Psoas muscle (tissue), 8 donors: ENCODE measurements at places on chromosomes 16 and 17. TPM values are rescaled to one million over a fixed set of nuclear protein-coding genes. Genes with fewer than 3 reads are reported as not detected.

GRCh38 chr16:2205967-2206313, 686 bp downstream of the MLST8 start:
- DNase-seq = no peak
- H3K27me3 ChIP-seq = no peaks in the 10 kb centered on the region
- peak overlapping the region; percentile 95 for H3K27ac ChIP-seq
- peak overlapping the region; percentile 81 for H3K4me3 ChIP-seq
- H3K36me3 ChIP-seq = peaks cover 38% of the 10 kb centered on the region

GRCh38 chr17:37050920-37051319, 102.2 kb downstream of the AATF start:
- H3K4me1 ChIP-seq = no peaks in the 10 kb centered on the region
- DNase-seq = no peak
- H3K36me3 ChIP-seq = peaks cover 12% of the 10 kb centered on the region
- H3K27ac ChIP-seq = no peak overlapping the region

DNA sequence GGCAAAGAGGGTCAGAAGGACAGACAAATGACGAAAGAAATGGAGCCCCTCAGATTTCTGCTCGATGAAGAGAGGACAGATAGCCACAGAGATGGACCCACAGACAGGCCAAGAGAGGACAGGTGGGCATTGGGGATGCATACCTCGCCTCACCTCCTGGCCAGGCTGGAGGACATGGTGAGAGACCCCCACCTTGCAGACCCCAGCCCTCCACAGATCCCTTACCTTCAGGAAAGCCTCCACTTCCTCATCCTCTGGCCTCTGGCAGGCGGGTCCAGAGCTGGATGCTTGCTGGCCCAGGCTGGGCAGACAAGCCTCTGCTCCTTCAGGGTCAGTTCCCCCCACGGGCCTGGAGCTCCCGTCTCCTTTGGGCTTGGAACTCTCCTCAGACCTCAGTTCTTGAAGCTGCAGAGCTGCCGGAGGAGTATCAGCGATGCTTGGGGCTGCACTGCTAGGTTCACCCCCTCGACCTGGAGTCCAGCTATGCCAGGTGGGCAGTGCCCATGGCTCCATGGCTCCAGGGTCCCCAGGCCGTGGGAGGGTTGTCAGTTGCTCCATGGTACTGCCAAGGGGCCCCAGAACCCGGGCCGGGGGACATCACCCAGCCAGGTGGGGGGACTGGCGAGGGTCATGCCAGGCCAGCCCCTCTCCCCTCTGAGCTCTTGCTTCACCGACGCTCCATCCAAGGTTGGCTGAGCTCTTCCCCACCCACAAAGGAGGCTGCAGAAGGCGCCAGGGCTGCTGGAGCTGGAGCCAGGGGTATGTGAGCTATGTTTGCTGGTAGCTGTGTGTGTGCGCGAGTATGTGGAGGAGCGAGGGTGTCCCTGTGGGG, 1.0 kb downstream of the TSPOAP1 start:
- no peak for DNase-seq
- H3K4me1 ChIP-seq = peaks cover 6% of the 10 kb centered on the region
- no peaks in the 10 kb centered on the region for H3K36me3 ChIP-seq
- no peak overlapping the region for H3K4me3 ChIP-seq
- H3K27ac ChIP-seq = no peak overlapping the region
- H3K27me3 ChIP-seq = peaks cover 7% of the 10 kb centered on the region

GRCh38 chr16:3458278-3458851, 14.9 kb downstream of the NAA60 start:
- no peaks in the 10 kb centered on the region for H3K27me3 ChIP-seq
- peaks cover 61% of the 10 kb centered on the region for H3K4me1 ChIP-seq
- peak overlapping the region; percentile 87 for H3K4me3 ChIP-seq
- no peaks in the 10 kb centered on the region for H3K36me3 ChIP-seq

RTN4RL1 gene
- total RNA-seq = 0.65 TPM

DNA sequence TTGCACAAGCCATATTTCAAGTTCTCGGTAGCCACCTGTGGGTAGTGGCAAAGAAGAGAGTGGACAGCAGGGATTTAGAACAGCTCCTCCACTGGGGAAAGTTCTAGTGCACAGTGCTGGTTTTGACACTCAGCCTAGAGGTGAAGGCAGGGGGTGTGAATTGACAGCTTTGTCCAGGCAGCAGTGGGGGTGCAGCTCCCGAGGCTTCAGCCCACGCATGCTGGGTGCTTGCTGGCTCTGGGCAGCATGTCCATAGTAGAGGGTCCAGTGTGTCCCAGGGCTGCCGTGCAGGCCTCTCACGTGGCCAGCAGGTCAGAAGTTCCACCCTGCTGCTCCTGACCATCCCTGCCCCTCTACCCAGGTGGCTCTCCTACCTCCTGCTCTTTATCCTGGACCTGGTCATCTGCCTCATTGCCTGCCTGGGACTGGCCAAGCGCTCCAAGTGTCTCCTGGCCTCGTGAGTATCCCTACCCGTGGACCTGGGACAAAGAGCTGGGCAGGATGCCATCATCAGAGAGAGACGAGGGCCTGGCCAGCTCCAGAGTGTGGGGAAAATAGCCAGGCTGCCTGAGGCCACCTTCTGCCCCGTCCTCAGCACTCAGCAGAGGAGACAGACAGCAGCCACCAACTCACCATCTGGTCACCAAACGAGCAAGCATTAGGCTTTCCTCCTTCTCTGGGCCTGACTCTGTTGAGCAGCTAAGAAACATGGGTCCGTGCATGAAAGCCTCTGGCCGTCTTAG, 29.8 kb downstream of the TTYH2 start:
- DNase-seq = no peak
- H3K36me3 ChIP-seq = no peaks in the 10 kb centered on the region
- H3K27me3 ChIP-seq = no peaks in the 10 kb centered on the region
- peak overlapping the region; percentile 16 for H3K27ac ChIP-seq
- no peak overlapping the region for H3K4me3 ChIP-seq

DNA sequence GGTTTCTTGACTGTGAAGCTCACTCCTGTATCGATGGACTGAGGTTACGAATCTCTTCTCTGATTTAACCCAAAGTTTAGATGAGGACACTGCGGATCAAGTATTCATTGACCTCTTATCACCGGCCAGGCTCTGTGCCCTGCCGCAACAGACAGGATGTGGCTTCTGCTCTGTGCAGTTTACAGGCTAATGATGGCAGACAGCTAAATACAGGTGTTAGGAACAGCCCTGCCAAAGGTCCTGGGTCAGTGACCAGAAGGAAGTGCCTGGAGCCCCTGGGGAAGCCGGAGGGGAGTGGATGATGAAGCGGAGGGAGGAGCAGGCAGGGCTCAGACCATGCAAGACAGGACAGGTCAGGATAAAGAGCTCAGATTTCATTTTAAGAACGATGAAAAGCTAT, 44.4 kb downstream of the HAPSTR1 start:
- H3K27ac ChIP-seq = no peak overlapping the region
- DNase-seq = peak; percentile 27
- H3K4me3 ChIP-seq = no peak overlapping the region
- no peaks in the 10 kb centered on the region for H3K4me1 ChIP-seq

KRT28 gene
- total RNA-seq = not detected

KCNJ12 gene
- total RNA-seq = 19.3 TPM

AGRP gene
- total RNA-seq = not detected

DNA sequence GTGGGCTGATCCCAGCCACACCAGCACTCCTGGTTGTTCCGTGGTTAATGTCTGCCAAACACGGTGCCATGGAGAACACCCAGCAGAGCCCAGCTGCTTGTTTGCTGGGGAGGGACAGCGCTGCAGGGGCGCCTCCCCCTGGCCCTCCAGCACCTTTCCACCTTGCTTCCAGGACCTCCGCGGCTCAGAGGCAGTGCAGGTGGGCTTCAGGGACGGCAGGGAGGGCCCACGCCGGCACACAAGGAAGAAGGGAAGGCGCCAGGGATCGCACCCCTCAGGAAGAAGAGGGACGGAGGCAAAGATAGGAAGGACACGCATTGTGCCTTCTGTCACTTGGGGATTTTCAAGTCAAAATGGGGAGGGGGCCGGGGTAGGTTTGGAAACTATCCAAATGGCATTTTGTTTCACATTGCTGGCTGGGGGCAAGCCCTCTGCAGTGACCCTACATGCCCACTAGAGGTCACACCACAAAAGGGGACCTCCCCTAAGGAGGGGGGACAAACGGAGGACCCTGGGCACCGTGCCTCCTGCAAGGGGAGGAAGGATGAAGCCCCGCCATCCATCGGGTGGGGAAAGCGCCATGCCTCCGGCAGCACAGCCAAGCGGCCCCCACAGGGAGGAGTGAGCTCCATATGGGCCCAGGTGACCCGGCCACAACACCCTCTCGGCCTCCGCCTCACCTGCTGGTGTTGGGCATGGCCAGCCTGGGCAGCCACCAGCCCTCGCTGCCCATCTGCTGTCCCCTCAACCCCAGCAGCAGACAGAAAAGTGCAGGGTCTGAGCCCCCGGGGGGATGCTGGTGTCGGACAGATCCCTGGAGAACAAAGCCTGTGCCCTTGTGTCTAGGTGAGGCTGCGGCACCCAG, 7.5 kb upstream of the C16orf95 start:
- H3K36me3 ChIP-seq = peaks cover 26% of the 10 kb centered on the region
- peaks cover 21% of the 10 kb centered on the region for H3K4me1 ChIP-seq
- H3K27me3 ChIP-seq = no peaks in the 10 kb centered on the region
- no peak overlapping the region for H3K4me3 ChIP-seq
- H3K27ac ChIP-seq = peak overlapping the region; percentile 54

SLC38A8 gene
- total RNA-seq = not detected

PPL gene
- 7.2 TPM for total RNA-seq

VTN gene
- 1.2 TPM for total RNA-seq

DNA sequence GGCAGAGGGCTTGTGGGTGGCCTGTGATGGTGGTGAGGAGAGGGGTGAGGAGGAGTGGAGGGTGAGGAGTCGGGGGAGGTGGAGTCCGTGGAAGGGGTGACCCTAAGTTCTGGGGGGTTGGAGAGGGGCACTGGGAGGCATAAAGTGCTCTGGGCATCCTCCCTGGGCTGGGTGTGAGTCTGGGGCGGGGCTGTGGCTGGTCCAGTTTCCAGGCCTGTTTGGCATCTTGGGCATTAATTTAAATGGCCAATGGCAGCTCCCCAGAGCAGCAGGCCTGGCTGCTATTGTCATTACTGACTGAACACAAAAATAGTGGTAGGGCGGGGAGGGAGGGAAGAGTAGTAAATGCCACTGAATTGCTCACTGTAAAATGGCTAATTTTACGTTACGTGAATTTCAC, 7.7 kb upstream of the ARHGAP23 start:
- peaks cover 6% of the 10 kb centered on the region for H3K27me3 ChIP-seq
- H3K36me3 ChIP-seq = no peaks in the 10 kb centered on the region
- peaks cover 17% of the 10 kb centered on the region for H3K4me1 ChIP-seq
- no peak overlapping the region for H3K27ac ChIP-seq

ALOX12 gene
- total RNA-seq = not detected

DNA sequence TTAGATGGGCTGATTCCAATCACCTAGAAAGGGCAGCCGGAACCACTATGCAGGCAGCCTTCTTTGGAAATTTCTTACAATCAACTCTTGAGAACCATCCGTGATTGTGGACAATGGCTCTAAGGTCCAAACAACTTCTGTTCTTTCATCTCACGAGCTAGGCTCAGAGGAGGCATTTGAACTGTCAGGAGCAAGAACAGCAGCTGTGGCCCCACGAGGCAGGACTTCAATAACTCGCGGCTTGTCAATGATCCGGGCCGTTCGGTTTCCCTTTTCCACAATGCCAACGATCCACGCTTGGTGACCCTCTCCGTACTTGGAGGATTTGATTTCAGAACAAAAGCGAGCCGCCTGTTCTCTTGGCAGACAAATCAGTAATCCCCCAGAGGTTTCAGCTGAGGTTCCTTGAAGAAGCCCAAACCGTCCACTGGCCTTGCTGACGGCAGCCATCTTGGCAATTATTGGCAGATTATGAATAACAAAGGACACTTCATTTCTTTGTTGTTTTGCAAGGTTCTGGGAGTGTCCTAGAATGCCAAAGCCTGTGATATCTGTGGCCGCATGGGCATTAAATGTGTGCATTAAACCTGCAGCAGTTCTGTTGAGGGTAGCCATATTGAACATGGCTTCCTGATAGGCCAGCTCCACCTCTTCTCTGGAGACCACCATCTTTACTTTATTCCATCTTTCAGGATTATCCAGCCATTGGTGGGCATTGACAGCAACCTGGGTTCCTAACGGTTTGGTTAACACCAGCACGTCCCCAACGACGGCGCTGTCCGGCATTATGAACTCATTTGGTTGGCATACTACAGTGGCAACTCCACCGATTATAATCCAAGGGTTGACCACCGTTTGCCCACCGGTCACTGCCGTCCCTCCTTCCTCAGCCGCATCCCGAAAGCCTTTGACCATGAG, 1.2 kb downstream of the SEPHS2 start:
- H3K27me3 ChIP-seq = no peaks in the 10 kb centered on the region
- no peak for DNase-seq
- H3K36me3 ChIP-seq = peaks cover 17% of the 10 kb centered on the region
- H3K27ac ChIP-seq = peak overlapping the region; percentile 100
- H3K4me1 ChIP-seq = peaks cover 22% of the 10 kb centered on the region

- H3K4me3 ChIP-seq = peak overlapping the region; percentile 92
- no peaks in the 10 kb centered on the region for H3K27me3 ChIP-seq
- H3K36me3 ChIP-seq = no peaks in the 10 kb centered on the region
- peaks cover 24% of the 10 kb centered on the region for H3K4me1 ChIP-seq
These were observed 1.4 kb upstream of the TENT4B start for GRCh38 chr16:50151756-50152155.

DNA sequence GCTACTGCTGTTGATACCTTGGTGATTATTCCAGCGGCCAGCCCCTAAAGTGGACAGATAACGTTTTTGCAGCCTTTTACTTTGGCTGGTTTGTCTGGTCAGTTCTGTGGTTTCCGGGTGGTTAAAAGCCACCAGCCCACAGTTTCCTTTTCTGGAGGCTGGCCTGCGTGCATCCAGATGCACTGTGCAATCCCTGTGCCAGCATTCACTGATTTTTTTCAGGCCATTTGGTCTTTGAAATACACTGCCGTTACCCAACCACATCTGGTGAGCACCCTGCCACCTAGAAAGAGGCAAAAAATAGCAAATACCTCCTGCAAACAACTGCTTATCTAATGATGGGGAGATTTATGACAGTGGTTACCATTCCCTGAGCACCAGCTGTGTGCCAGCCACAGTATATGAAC, 797 bp downstream of the NUDT7 start:
- H3K36me3 ChIP-seq = peaks cover 5% of the 10 kb centered on the region
- peak overlapping the region; percentile 91 for H3K4me3 ChIP-seq
- no peak for DNase-seq
- peak overlapping the region; percentile 84 for H3K27ac ChIP-seq

SLC9A5 gene
- total RNA-seq = 1.6 TPM

GRCh38 chr17:1714427-1714979, 4.3 kb upstream of the TLCD2 start:
- DNase-seq = peak; percentile 99
- H3K27me3 ChIP-seq = no peaks in the 10 kb centered on the region
- H3K27ac ChIP-seq = peak overlapping the region; percentile 100
- peak overlapping the region; percentile 97 for H3K4me3 ChIP-seq
- peaks cover 3% of the 10 kb centered on the region for H3K36me3 ChIP-seq
- peaks cover 52% of the 10 kb centered on the region for H3K4me1 ChIP-seq

DNA sequence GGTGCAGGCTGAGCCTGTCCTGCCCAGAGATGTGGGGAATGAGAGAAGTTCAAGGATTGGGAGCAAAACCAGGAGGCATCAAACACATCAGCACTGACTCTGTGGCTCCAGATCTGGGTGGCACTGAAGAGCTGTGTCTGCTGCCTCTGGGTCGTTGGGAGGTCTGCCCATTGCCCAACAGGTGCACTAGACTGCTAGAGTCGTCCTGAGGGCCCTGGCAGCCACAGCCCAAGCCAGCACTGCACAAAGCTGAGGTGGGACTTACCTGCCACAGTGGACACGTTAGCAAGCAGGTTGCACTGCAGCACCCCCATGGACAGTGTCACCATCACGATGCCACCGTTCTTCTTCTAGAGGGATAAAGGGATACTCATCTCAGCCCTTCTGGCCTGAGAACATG, 3.3 kb downstream of the DPEP3 start:
- DNase-seq = no peak
- no peaks in the 10 kb centered on the region for H3K4me1 ChIP-seq
- no peak overlapping the region for H3K4me3 ChIP-seq
- no peak overlapping the region for H3K27ac ChIP-seq
